ENCODE measurements at places on chromosomes 6 and 20. TPM values are rescaled to one million over a fixed set of nuclear protein-coding genes. Genes with fewer than 3 reads are reported as not detected.

GRCh38 chr6:149079911-149080491, 237.5 kb upstream of the TAB2 start:
- no peak for DNase-seq

GRCh38 chr6:52254731-52255378, 10.6 kb upstream of the IL17F start:
- no peak for DNase-seq

DNA sequence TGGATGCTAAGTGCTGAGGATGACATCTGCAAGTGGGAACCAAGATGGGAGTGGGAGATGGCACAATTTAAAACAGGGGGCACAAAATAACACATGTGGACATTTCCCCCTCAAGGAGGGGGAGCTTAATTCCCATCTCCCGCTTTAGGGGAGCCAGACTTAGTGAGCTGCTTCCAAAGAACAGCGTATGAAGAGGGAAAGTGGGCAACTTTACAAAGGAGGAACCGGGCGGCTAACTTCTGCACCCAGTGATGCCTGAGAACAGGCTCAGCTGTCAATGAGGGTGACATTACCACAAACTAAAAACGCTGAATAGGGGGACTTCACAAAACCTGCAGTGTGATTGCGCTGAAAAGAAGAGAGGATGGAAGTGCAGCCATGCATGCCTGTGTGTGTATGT, 95.5 kb upstream of the NXT1 start:
- no peak for DNase-seq

DNA sequence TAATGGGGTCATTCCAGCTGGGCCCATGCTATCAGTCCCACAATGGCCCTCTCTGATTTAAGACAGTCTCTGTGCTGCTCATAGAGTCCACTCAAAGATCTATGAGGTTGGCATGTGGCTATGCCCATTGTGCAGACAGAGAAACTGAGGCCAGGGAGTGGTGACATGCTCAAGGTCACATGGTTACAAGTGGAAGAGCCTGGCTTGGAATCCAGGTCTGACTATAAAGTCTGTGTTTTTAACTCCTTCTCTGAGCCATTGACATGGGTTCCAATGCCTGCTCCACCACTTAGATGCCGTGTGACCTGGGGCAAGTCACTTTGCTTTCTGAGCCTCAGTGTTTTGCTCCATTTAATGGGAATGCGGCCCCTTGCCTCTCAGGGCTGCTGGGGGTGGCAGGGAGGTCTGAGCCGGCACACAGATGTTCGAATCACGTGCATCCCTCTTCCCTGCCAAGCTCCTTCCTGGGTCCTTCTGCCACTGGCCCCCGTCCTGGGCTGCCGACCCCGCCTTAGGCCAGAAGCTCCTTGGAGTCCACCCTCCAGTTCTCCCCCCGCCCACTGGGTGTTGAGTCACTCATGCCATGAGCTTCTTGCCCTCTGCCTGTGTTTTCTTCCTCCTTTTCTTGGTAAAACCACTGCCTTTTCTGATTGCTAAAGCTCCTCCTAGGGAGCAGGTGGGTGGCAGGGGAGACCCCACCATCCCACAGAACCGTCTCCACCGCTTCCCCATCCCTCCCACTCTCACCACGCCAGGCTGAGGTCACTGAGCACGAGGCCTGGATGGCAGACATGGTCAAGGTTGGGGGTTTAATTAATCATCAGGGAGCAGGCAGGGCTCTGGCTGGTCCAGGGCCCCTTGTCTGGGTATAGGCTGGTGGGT, 35.7 kb downstream of the CEBPB start:
- no peak for DNase-seq

LZTS3 gene
- total RNA-seq = 0.65 TPM

ASIP gene
- not detected for total RNA-seq

All from activated CD4-positive, alpha-beta T cell treated with anti-CD3 and anti-CD28 coated beads, Interleukin-2, amount 10 ng/mL, durations not matched to agents 7 days and 5 days (primary cell).